Skeletal muscle cell (primary cell): ENCODE measurements at places on chromosomes 16 and 17.

DNA sequence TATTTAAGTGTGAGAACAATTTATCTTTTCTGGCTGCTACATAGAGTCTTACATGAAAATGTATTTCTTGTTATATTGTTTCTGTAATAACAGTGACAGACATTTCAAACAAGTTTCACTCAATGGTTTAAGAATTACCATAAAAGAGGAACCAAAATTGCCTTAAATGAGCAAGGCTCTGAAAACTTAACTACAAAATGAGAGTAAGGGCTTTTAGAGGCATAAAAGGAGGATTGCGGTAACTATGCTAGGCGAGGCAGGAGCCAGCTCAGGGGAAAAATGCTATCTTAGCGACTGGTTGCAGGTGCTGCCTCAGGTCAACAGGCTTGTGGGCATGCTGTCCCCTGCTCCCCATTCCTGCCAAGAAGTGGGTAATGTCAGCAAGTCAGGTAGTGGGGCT, 81.7 kb upstream of the MSI2 start:
- no peak for DNase-seq

GRCh38 chr16:23148513-23149266, 562 bp downstream of the USP31 start:
- DNase-seq, result no peak

GRCh38 chr16:88192601-88193000, 190.2 kb upstream of the ZNF469 start:
- no peak for DNase-seq

- DNase-seq, result no peak
These were observed 76.1 kb downstream of the FTO start for GRCh38 chr16:53780051-53780450.

DNA sequence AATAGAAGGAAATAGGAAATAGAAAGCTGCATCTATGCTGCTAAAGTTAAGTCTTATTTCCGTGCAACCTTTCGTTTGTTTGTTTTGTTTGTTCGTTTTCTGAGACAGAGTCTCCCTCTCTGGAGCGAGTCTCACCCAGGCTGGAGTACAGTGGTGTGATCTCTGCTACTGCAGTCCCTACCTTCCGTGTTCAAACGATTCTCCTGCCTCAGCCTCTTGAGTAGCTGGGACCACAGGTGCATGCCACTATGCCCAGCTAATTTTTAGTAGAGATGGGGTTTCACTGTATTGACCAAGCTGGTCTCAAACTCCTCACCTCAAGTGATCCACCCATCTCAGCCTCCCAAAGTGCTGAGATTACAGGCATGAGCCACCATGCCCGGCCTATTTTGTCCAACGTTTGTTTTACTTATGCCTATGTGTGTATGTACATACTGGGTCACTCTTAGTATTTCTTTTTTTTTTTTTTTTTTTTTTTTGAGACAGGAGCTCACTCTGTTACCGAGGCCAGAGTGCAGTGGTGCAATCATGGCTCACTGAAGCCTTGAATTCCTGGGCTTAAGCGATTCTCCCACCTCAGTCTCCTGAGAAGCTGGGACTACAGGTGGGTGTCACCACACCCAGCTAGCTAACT, 16.8 kb downstream of the BMERB1 start:
- no peak for DNase-seq

DNA sequence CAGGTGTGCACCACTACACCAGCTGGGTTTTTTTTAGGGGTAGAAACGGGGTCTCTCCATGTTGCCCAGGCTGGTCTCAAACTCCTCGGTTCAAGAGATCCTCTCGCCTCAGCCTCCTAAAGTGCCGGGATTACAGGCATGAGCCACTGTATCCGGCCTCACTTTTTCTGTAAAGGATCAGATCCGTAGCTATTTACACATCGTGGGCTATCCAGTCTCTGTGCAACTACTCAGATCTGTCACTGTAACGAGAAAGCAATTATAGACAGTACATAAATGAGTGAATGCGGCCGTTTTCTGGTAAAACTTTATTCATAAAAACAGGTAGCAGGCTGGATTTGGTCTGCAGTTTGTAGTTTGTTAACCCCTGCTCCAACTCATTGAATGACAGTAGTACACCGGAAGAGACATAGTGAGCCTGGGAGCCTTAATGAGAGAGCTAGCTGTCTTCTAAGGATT, 44.5 kb downstream of the VMP1 start:
- DNase-seq, result no peak

GRCh38 chr17:51651513-51652298, 391.4 kb downstream of the UTP18 start:
- DNase-seq, result no peak

DNA sequence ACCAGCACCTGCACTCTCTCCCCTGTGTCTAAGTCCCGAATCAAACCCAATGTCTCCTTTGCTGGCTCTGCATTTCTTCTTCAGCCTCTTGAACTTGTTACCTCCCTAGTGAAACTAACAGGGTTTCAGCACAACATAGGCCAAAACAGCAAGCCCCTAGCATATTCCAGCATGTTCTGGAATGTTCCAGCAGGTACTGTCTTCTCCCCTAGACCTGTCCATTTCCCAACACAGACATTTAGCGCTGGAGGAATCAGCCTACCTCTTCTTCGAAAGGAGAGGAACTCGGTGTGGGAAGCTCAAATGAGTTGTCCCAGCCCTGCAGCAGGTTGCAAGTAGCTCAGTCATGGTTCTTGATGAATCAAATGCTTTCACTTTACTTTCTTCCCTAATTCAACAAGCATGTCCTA, 47.1 kb downstream of the LITAF start:
- no peak for DNase-seq

DNA sequence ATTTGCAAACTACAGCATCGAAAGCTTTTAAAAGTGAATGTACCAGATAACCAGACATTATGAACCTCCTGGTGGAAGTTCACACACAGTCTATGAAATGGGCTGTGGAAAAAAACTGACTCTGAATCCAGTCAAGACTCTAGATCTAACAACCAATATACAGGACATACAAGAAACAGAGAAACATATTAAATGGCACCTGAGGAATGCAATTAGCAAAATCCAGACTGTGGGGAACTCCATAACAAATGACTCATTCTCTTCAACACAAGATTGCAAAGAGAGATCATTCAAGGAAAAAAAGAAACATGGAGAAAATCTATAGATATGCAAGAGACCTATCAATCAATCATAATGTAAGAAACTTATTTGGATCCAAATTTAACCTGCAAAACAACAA, 119.0 kb downstream of the MYO1D start:
- no peak for DNase-seq

GRCh38 chr17:82592289-82592766, 55.9 kb downstream of the WDR45B start:
- no peak for DNase-seq

DNA sequence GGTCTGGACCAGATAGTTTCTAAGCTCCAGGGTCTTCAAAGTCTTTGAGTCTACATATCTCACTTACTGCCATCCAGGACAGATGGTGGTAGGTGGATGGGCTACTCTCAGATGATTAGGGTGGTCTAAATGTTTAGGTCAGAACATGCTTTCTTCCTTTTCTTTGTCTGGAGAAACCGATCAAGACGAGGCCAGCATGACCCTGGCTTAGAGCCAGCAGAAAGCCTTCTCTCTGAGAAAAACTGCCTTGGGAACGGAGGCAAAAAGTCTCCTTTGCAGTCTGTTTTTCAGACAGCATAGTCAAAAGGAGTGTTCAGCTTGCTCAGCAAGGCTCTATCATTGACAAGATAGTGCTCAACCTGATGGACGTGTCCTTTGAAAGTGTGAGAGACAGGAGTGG, 48.8 kb downstream of the SPACA3 start:
- DNase-seq, result no peak

GRCh38 chr17:18988546-18989173, 15.9 kb downstream of the FAM83G start:
- DNase-seq, result no peak

DNA sequence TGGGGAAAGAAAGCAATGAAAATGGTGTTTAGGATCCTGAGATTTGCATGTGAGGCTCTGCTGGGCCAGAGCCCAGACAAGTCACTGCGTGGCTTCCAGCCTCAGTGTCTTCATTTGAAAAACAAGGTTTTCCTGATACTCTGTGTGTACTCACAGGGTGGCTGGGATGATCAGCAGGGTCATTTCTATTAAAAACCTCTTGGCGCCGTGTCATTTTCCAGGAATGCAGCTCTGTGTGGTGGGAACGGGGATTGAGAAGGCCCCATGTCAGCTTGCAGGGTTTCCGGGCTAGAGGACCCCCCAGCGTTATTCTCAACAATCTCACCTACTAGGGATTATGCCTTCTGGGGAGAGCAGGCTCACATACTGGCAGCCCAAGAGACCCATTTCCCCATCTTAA, 73.5 kb downstream of the FOXL1 start:
- no peak for DNase-seq

DNA sequence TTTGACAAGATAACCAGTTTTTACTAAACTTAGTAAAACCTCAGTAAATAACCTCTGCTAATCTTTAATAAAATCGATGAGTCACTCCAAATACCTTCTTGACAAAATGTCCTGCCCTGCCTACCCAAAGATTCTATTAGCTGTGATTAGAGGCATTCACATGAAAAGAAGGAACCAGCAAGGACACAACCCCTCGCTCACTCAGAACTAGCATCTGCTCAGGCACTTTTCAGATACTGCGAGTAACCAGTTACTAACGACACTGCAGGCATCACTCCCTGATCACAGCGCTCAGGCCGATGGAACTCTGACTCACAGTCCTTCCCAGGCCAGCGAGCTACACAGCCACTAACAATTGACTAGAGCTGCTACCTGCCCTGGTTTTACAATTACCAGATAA, 24.3 kb downstream of the PELP1 start:
- DNase-seq, result peak; percentile 21

DNA sequence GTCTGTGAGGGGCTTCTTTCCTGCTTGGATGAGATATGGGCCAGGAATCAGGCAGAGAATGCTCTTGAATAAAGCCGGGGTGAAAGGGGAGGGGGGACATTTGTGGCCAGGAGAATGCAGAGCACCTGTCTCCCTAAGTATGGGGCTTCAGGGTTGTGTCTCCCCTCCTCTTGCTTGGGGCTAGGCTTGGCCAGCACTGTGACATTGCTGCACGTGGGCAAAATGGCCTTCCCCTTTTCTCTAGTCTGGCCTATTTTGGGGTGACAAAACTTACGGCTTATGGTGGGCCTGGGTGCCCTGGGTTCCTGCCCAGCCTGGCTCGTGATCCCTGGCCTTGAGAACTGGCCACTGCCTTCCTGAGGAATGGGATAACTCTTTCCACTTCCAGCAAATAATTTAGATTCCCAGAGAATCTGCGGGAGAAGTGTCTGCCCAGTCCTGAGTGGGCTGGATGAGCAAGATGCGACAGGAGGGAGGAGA, 5.6 kb downstream of the NFE2L1 start:
- no peak for DNase-seq

GRCh38 chr17:40063187-40063771, 514 bp downstream of the THRA start:
- DNase-seq, result no peak

DNA sequence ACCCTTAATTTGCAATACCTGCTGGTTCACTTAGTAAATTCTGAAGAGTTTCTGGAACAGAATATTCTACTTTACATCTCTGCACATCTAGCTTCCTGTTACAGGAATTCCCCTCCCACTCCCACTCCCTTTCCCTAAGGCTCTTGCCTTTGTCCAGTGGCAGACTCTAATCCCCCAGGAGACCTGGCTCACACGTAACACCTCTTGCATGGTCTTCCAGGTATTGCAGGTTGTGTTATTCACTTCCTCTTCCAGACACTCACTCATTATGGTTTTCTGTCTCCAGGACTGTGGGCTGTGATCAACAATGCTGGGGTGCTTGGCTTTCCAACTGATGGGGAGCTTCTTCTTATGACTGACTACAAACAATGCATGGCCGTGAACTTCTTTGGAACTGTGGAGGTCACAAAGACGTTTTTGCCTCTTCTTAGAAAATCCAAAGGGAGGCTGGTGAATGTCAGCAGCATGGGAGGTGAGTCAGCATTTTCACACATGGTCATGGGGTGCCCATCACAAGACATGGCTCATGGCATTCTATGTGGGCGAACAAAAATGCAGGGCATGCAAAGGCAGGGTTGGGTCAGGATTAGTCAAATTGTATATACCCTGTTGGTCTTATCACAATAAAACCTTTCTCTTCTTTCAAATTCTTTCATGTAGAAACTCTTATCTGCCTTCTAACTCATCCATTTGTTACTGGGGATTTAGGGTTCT, 35.8 kb downstream of the HSD17B2 start:
- DNase-seq, result peak; percentile 19

DNA sequence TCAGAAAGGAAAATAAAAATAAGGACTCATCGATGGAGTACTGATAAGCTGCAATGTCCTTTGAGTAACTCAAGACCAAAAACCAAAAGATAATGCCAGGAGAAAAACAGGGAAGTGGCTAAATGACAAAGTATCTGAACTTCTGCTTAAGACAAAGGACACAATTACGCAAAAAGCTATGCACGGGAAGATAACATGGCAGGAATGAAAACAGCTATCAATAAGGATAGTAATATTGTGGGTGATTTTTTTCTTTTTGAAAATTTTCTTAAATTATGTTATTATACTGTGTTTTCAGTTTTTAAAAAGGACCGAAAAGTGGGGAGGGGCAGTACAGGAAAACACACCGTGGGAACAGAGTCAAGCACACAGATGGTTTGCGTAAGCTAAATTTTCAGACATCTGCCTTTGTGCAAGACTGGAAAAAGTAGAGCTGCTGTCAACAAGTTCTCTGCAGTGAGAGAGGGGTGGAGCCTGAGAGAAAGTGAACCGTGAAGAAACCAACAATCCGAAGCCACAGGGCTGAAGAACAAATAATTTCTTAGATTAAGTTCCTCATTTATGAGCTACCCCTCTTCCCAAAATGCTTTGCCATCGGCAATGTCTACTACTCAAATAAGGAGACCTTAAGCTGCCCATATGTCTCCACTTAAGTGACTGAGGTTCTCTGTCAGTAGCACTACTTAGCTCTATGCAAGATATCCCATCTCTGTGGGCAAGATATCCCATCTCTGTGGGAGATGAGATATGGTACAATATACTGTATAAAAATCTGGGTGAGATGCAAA, 99.9 kb upstream of the CORO6 start:
- DNase-seq, result peak; percentile 75

- no peak for DNase-seq
These were observed 646 bp downstream of the RABEP1 start for GRCh38 chr17:5282642-5283217.

- no peak for DNase-seq
These were observed 20.6 kb downstream of the QPRT start for GRCh38 chr16:29699324-29700219.

GRCh38 chr16:48611329-48612137, 1.6 kb upstream of the N4BP1 start:
- DNase-seq, result no peak

DNA sequence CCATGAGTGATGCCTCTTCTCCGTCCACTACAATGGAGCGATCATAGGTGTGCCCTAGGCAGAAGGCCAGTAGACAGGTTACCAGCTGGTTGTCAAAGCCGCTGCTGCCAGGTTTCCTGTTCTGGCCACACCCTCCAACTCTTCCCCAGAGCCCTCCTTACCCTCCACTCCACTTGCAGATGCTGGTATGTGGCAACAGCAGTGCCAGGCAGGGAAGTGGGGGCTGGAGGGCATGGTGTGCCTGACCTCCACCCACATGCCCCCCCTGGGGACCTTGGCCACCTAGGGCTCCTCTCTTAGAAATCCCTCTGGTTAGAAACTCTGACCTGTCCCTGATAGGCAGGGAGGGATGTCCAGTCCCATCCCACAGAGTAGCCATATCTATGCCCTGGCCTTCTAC, 1.5 kb downstream of the RRAD start:
- DNase-seq, result no peak
